ENCODE measurements at places on chromosomes 1 and 21. TPM values are rescaled to one million over a fixed set of nuclear protein-coding genes. Genes with fewer than 3 reads are reported as not detected.

CENPF gene
- 70.5 TPM for total RNA-seq

LDLRAD1 gene
- not detected for total RNA-seq

DNA sequence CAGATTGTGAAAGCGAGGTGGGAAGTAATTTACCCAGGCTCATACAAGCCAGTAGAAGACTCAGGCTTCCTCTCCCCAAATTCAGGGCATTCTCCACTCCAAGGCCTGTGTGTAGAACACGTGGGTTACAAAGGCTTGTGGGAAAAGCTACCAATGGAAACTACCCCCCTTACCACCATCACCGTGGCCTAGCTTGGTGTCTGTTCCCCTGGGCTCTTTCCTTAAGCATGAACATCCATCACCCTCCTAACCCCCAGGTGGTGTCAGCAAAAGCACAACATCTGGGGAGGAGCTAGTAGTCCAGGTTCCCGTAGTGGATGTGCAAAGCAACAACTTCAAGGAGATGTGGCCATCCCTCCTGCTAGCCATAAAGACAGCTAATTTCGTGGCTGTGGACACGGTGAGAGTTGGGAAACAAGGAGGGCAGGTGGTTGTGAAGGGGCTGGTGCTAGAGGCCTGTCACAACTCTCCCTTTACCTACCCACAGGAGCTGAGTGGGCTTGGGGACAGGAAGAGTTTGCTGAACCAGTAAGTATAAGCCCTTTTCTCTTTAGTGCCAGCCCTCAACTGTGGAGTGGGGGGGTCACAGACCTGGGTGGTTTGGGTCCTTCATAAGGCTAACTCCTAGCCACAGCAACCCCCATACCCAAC is 701 bp upstream of the MUTYH start:
- no peak for DNase-seq

DNA sequence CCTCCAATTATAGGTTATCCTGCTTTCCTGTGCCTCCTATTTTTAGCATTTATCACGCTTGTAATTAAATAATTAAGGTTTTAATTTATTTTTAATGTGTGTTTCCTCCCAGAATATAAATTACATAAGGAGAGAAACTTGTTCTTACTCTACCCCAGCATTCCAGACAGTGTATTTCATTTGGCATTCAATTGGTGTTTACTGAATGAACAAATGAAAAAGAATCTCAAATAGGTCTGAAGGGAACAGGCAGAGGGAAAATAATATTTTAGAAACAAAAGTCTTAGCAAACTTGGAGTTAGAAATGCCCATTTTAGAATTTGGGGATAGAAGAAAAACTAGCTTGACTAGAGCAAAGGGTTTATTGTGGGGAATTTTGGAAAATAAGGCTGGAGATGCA is 9.9 kb upstream of the RSRP1 start:
- no peak for DNase-seq
